ENCODE measurements at places on chromosomes 12 and 14.

GRCh38 chr12:107929436-107929835 lies 154.9 kb downstream of the ASCL4 start:
- no peak for DNase-seq

- DNase-seq, result no peak
Measured at GRCh38 chr12:62654326-62655241, 188.0 kb downstream of the MON2 start.

DNA sequence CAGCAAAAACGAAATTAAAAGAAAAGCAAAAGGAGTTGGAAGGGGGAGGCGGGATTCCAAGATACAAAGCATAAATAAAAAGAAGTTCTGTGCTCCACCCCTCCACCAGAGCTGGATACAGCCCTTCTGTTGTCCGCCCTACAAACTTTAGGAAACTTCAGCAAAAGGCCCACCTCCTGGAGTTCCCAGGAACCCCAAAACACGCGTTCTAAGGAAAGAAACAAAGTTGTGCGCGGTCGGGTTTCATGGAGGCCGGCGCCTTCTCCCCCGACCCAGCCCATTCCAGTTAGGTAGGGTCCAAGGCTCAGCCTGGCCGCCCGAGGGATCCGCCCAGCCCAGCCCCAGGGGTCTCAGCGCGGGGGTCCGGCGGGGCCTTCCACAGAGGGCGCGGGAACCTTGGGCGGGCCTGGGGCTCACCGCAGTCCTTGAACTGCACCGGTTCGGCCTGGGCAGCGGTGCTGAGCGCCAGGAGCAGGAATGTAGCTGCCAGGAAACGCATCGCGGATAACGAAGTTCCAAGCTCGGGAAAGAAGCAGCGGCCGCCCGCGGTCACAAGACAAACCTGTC lies at the start of gene NPC2:
TSS of gene NPC2 (minus strand) at position 530 of the 567 bp plus-strand sequence. CDS start at position 499, 31 bp downstream.
- no peak for DNase-seq

DNA sequence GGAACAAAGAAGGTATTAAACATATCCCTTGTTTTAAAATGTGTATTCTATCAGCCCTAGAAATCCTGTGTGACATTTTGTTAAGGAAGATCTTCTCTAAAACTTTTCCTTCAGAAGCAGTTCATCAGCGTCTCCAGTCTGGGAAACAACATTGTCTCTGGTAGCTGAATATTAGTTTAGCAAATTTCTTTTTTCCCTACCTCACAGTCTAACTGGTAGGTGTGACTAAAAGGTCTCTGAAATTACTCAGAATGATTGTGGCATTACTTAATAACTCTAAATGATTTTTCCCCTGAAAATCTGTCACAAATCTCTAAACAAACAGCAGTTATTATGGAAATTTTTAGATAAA lies 1044.8 kb downstream of the FLRT2 start:
- no peak for DNase-seq

GRCh38 chr12:6769666-6770065 lies 2.7 kb upstream of the LAG3 start:
- no peak for DNase-seq

DNA sequence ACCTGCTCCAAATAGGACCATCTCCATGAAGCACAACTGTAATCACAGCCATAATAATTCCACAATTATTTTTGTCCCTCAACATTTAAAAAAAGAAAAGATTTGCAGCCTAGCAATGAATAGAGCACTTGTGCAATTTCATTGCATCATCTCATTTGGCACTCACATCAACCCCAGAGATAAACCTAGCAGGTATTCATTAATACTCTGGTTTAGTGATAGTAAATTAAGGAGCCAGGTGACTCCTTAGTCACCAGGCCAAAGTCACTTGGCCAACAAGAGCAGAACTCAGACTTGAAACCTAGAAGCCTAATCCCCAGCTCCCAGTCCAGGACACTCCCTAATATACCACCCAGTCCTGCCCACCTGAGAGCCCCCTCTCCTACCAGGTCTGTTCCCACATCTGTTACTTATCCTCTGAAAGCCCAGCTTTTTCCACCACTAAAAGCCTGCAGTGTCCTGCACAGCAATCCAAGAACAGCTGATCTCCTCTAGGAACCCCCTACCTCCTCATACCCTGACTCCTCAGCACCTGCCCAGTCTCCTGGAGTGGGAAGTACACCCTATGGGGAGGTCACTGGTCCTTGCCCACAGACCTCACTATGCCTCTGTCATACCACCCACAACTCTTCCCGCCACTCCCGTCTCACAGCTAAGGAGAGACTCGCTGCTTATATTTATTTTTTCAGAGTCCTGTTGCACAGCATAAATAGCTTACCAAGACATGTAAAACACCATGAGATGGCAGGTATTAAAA lies 22.1 kb downstream of the OR10P1 start:
- no peak for DNase-seq

- DNase-seq, result no peak
Measured at GRCh38 chr14:85508863-85509262, 21.1 kb upstream of the FLRT2 start.

DNA sequence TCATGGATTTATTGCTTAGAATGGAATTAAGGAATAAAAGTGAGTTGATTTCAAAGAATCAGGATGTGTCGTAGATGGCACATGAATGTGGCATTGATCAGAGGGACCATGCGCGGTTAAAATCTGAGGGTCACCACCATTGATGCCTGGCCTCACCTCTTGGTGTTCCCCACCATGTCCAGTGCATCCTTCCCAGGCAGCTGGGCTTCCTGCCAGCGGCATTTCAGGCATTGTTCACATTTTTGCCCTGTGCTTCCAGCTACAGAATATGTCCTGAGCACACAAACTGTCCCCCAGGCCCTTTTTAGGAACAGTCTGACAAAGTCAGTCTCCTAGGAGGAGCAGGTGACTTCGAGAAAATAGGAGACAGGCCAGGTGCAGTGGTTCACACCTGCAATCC lies 42.0 kb upstream of the TSPAN9 start:
- no peak for DNase-seq

- DNase-seq, result no peak
Measured at GRCh38 chr14:71551291-71551950, 380.8 kb upstream of the RGS6 start.
